ENCODE measurements at places on chromosomes 2 and 18.

GRCh38 chr2:214737188-214737587 is 72.3 kb downstream of the BARD1 start:
- DNase-seq = no peak

GRCh38 chr2:70212298-70212932 is 21.6 kb upstream of the C2orf42 start:
- no peak for DNase-seq

DNA sequence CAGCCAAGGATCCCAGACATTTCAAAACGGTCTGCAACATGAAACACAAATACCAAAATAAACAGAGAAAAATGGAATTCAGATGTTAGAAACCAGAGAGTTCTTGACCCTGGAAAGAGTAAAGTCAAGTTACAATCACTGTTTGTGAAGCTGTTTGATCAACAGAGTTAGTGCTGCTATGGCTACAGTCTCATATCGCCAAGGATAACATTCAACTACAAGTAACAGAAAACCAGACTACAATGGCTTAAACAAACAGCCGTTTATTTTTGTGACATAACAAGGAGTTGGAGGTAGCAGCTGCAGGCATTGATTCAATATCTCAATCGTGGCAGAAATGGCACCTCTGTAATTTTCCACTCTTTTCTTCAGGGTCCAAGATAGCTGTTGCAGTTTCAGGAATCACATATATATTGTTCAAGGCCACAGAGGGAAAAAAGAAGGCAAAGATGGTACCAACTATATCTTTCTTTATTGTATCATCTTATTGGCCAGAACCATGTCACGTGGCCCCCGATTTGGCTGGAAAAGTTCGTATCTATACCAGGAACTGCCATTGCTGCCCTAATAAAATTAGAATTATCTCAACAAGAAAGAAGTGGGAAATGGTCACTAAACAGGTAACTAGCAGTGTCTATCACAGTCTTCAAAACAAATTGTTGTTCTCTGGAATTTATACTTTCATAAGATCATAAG is 17.7 kb upstream of the HNRNPLL start:
- DNase-seq = no peak

DNA sequence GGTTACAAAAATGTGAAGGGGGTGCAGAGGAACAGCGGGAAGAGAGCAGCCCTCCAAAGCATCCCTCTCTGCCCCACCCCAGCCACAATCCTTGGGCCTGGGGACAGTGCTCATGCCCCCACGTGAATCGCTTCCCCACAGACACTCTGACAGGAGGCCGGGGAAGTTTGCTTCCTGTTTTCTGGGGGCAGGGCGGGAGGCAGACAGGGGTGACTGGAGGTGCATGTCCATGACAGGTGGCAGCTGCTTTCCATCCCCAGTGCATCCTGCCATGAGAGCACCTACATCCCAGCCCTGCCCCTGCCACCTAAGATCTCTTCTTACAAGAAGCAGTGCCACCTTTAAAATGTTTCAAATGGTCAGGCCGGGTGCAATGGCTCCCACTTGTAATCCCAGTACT is 47.2 kb upstream of the UBE2F start:
- no peak for DNase-seq

DNA sequence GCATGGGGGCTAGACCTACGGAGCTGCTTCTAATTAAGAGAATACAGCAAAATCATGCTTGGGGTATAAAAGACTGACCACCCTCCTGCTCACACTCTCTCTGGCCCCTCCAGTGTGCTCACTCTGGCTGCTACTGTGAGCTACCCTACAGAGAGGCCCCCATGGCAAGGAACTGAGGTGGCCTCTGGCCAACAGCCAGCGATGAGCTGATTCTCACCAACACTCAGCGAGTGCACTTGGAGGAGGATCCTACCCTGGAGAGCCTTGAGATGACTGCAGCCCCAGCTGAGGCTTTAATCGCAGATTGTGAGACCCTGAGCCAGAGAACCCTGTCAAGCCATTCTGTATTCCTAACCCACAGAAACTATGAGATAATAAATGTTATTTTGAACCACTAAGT is 88.2 kb downstream of the GFPT1 start:
- no peak for DNase-seq

GRCh38 chr2:65231121-65231520 is 3.5 kb downstream of the ACTR2 start:
- peak; percentile 4 for DNase-seq

DNA sequence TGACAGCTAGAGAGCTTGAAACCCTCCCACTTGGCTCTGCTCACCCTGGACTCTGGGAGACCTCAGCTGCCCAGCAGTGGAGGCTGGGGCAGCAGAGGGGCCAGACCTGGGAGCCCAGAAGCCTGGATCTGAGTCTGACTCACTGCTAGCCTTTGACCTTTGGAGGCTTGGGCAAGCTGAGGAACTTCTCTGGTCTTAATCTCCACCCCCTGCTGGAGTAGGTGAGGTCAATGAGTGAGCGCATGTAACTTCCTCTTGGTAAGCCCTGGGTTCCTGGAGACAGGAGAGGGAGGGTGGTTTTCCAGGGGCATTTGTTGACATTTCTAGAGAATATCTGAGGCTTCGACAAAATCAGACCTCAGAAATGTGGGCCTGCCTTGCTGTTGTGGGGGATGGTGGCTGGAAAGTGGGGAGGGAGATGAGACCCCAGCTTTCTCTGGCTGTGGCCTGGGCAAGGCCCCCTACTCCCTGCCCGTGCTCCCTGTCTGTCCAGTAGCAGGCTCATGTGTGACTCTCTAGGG is 73.0 kb upstream of the YWHAQ start:
- DNase-seq = peak; percentile 62

DNA sequence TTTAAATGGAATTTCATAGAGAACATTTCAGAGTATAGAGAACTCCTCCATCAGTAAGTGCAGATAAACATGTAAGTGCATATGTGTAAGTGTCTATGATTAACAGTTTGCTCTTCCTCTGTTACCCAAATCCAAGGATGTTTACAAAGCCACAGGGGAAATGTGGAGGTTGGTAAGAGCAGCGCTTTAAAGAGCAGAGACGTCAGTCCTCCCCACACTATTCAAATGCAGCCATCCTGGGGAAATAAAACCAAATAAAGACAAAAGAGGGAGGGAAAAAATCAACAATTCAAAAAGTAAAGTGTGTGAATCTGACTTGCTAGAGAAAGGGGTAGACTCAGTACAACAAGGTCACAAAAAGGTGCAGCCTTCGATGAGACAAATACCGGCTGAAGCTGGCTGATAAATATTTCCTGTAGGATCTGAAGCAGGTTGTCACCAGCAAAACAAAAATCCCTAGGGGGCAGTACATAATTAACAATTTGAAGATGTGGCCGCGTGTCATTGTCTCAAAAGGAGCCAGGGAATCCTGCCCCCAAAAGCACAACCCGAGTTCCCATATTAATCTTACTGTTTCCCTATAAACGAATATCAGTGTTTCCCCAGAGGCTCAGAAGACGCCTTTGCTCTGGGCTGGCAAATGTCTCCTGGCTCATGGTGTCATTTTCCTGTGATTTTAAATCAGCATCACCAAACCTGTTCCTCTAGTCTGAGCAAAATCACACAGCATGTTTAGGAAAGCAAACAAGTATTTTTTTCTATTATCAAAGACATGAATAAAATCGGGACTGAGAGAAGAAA is 216.5 kb downstream of the CDCA7 start:
- peak; percentile 30 for DNase-seq

DNA sequence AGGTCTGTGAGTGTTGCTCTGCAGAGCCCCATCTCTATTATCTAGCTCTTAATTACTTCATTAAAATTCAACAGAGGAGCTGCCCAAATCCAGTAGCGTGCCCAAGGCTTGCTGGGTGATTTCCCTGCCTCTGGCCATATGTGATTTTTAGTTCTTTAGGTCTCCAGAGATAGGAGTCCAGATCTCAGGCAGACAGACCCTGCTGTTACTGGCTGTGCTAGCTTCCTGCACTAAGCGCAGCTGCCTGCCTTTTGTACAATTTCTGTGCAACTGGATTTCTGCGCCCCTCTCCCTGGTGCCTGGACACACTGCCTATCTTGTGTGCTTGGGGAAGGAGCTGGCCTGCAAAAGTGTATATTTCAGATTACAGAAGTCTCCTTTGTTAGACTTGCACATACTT is 136.5 kb downstream of the TDRD15 start:
- no peak for DNase-seq

DNA sequence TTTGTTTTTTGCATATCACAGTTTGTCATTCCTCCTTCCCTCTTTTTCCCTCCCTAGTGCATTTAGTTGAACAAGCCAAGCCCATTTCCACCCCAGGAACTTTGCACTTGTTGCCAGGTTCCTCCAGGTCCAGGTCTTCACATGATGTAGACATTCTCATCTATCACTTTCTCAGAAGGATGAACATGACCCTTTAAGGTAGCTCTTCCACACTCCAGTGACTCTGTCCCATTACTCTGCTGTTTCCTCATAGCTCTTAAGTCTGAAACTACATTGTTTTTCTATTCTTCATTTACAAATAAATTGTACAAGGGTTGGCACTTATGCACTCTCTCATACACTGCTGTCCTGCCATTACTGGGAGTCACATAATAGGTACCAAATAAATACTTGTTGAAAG is 6.1 kb downstream of the KYNU start:
- DNase-seq = no peak

- no peak for DNase-seq
These were observed 19.6 kb downstream of the B3GNT2 start for GRCh38 chr2:62215306-62216064.

DNA sequence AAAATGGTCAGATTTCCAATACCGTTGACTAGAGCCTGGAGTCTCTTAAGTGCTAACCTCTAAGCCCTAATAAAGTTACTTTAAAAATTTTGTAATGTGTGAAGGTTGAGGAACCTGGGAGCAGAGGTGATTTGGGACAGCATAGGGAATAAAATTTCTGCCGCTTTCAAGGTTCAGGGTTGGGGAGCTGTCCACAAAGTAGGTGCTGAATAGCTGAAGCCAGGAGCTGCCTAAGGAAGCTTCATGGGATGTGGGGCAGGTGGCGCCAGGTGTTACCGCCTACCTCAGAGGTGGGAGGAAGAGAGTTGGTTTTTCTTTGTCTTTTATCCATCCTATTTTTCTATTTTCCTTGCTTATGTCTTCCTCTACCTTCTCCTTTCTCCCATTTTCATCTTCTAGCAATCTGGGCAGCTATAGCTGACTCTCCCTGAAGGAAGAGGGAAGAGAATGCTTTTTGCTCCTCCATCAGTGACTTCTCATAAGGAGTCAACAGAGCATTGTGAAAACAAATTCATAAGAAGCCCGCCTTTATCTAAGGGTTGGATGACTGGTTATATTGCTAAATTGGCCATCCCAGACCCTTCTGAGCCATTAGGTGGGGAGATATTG is 178.7 kb downstream of the CLIP4 start:
- peak; percentile 27 for DNase-seq

GRCh38 chr18:79484661-79485621 is 89.2 kb downstream of the NFATC1 start:
- DNase-seq = no peak

DNA sequence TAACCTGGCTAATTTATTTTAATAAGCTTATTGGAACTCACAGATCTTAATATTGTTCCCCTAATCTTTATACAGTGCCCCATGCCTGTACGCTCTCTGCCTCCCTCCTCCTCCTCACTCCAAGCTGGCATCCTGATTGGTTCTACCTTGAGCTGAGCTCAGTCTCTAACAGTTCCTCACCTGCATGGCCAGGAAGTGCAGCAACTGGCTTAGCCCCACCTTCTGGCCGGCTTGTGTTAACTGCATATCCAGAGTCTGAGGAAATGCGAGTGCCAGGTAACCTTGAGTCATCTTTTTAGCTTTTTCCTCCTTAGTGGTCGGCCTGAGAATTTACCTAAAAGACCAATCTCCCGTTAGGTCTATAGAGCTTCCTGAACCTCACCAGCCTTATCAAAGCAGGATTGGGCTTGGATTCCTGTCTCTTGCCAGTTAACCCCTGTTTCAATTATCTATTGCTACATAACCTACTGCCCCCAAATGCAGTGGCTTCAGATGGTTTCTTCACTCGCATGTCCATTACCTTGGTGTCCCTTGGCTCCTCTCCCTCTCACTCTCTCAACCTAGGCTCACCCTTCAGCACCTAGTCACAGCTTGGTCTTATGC is 89.5 kb upstream of the STK39 start:
- DNase-seq = peak; percentile 83

- DNase-seq = peak; percentile 83
These were observed at the start of gene TGIF1 for GRCh38 chr18:3450012-3450798. TGIF1 (plus strand) TSS chr18:3450172; CDS start chr18:3450490, 318 bp downstream.

- DNase-seq = no peak
These were observed 212.4 kb upstream of the HNRNPA3 start for GRCh38 chr2:177000061-177000714.

GRCh38 chr2:108449410-108450130 is 564 bp downstream of the GCC2 start:
- DNase-seq = no peak

- no peak for DNase-seq
These were observed 305.7 kb downstream of the AGPS start for GRCh38 chr2:177698281-177698680.

- no peak for DNase-seq
These were observed 90.7 kb downstream of the NOL10 start for GRCh38 chr2:10599089-10599488.

GRCh38 chr2:144595686-144596072 is 75.8 kb upstream of the ZEB2 start:
- no peak for DNase-seq

DNA sequence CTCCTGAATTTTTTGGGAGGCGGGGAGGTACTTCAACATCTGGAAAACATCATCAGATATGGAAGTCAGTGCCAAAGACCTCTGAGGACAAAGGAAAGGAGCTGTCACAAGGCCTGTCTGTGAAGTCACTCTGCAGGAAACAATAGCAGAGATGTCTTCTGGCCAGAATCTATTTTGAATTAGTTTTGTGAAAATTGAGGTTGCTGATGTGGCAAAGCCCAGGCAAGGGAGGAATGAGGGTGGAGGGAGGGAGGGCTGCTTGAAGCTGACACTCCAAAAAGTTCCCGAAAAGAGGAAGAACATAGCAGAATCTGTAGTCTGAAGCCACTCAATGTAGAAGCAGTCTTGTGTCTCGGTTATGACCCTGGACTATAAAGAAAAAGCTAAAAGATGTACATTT is 151.1 kb upstream of the LHCGR start:
- no peak for DNase-seq

DNA sequence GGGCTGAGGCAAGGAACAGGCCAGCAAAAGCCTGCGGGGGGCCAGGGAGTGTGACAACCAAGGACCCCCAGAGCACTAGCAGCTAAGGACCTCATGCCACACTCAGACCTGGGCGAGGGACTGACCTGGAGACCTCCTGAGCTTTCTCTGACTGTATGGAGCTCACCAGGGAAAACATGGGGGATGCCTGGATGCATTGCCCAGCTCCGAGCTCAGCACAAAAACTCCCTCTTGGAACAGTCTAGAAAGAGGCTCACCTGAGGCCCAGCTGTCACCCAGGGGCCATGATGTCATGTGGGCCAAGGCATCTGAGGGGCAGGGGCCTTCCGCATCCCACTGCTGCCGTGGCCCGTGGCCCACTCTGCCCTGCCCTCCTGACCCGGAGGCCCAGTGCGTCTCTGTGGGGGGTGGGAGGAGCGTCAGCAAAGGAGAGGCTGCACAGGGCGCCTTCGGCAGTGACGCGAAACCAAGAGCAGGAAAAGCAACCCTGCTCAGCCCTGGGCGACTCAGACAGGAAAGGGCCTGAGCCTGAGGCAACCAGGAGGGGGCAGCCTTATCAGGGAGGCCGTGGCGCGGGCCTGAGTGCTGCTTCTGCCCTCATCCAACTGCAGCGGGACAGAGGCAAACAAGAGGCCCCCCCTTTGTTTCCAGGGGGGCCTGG is 57.3 kb upstream of the ALPP start:
- no peak for DNase-seq

All from mammary epithelial cell (primary cell).